Left renal cortex interstitium (tissue), 4 donors: ENCODE measurements at places on chromosomes 11 and 22.

DNA sequence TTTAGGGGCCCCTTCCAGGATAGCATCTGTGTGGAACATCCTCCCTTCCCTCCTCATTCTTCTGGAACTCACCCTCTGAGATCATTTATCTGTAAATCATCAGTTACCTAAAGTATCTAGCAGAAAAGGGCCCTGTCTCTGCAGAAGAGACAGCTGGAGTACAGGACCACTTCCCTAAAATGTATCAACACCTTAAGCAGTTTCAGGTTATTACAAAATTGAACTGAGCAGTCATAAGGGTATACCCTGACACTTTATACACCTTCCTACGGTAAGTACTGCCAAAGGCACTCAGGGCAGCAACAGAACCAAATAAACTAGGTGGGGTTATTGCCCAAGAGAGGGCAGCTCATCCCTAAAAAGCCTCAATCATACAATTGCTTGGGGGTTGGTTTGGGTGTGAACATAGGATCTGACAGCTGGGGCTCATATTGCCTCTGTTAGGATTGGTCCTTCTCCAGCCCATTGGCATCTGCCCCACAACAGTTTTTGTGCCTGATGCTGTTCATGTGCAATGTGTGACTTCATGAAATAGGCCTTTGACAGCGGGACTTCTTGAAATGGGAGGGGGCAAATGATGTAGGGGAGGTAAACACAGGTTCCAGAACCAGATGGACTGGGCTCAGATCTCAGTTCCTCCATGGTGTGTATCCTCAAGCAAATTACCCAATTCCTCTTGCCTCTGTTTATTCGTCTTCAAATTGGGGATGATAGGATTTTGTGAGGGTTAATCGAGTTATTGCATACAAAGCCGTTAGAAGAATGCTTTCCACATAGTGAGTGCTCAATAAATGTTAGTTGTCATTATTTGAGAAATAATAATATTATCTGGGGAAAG lies 2.9 kb downstream of the POU2AF3 start:
- no peak for DNase-seq

DNA sequence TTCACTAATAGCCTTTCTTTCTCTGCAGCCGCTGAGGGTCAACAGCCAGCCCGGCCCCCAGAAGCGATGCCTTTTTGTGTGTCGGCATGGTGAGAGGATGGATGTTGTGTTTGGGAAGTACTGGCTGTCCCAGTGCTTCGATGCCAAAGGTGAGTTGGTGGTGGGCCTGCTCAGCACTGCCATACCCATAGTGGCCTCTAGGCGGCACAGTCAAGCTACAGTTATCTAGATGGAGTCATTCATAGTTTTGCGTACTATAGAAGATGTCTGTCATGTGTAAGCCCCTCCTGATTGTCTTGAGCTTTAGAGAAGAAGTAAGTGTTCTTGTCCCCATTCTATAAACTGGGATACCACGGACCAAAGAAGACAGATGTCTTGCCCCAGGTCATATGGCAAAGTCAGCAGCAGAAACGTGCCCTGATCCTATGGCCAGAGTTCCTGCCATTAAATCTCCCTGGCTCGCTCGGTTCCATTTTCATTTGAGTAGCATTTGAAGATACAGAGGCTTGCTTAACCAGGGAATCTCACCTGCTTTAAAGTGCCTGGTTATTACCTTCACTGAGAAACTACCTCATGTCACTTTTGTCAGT lies 42.1 kb upstream of the CRTAM start:
- no peak for DNase-seq

DNA sequence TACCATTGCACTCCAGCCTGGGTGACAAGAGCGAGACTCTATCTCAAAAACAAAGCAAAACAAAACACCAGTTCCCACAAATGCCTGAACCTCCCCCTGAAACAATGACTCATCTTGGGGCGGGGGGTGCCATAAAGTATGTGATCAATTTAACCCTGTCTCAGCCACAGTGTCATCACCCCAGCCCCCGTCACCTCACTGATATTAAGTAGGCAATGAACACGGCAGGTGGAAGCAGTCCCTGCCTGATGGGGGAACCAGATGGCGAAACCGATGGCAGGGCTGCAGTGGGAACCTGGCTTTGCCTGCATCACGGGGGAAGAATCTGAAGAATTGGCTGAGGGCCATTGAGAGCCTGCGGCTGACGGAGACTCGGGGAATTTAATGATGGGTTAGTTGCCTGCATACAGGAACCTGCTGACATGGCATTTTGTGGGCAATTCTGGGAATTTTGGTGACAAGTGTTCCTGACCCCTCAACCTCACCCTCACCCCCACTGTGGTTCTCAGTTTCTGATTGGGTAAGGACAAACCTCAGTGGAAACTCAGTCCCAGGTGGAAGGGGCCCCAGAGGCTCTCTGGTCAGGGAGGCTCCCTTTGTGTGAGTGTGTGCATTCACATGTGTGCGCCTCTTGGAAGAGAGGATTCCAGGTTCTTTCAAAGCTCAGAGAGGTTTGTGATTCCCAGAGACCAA lies 39.1 kb upstream of the SHISAL1 start:
- DNase-seq = no peak

GRCh38 chr11:30511408-30511807 lies 74.7 kb downstream of the MPPED2 start:
- DNase-seq = no peak

GRCh38 chr11:79481795-79482194 lies 41.0 kb upstream of the TENM4 start:
- DNase-seq = no peak

- DNase-seq = no peak
Observed at GRCh38 chr11:77199137-77199745, 71.2 kb downstream of the MYO7A start.

GRCh38 chr22:34072585-34072984 lies 152.3 kb upstream of the LARGE1 start:
- DNase-seq = no peak
